ENCODE measurements at places on chromosomes 16 and 17. TPM values are rescaled to one million over a fixed set of nuclear protein-coding genes. Genes with fewer than 3 reads are reported as not detected.

DNA sequence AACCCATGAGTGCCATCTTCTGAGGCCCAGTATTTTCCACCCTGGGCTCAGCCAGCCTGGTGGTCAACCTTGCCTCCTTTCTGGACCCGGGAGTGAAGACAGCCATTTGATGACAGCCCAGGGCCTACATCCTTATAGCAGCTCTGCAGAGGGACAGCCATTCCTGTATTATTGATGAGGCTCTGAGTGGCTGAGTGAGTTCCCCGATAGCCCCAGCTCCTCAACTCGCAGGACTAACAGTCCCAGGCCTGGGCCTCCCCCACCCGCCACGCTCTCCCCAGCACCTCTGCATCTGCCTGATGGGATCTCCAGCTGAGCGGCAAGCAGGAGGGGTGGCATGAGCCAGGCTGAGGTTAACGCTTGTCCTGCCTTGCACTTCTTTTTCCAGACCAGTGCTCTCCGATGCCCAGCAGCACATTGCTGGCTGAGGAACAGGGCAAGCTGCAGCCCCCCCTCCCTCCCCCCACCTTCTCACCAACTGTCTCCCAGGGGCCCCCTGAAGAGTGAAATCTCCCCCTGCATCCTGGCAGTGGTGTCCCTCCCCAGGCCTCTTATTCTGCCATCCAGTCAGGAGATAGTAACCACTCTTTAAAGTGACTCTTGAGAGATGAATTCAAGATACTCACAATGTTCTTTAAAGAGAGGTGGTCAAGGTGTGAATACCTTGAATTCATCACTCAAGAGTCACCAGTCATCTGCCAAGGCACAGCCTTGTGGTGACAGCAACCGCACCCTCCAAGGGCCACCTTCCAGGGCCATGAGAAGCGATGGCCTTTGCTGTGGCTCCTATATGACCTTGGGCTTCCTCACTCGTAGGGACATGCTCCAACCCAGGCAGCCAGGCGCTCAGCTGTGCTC is 23.5 kb downstream of the CACNG5 start:
- DNase-seq: no peak

SBK1 gene
- not detected for total RNA-seq

EME1 gene
- total RNA-seq: 24.1 TPM

- no peak for DNase-seq
Observed at GRCh38 chr16:29662729-29663015, 375 bp upstream of the SPN start.

- DNase-seq: no peak
Observed at GRCh38 chr16:64882078-64882784, 239.6 kb downstream of the CDH11 start.

DNA sequence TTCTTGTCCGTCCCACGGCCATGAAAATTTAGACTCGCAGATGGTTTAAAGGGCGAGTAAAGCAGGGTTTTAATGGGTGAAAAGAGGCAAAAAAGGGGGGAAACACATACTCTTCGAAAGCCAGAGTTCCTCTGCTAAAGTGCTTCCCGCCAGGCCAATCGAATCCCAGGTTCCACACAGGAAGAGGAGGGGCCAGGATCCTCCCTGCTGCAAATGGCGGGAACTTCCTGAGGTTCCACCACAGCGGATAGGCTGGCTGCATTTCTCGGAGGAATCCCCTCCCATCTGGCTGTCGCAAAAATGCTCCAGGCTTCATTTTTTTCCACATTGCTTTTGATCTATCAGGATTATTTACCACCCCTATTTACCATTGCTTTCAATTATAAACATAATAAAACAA is 670.1 kb upstream of the CA10 start:
- DNase-seq: no peak

TRAF4 gene
- total RNA-seq: 51.0 TPM

PIRT gene
- not detected for total RNA-seq

GRCh38 chr17:66406701-66407644 is 104.6 kb downstream of the PRKCA start:
- no peak for DNase-seq

- DNase-seq: no peak
Observed at GRCh38 chr17:48737330-48738043, 8.9 kb upstream of the HOXB13 start.

KRTAP3-2 gene
- not detected for total RNA-seq

GCGR gene
- not detected for total RNA-seq

DNA sequence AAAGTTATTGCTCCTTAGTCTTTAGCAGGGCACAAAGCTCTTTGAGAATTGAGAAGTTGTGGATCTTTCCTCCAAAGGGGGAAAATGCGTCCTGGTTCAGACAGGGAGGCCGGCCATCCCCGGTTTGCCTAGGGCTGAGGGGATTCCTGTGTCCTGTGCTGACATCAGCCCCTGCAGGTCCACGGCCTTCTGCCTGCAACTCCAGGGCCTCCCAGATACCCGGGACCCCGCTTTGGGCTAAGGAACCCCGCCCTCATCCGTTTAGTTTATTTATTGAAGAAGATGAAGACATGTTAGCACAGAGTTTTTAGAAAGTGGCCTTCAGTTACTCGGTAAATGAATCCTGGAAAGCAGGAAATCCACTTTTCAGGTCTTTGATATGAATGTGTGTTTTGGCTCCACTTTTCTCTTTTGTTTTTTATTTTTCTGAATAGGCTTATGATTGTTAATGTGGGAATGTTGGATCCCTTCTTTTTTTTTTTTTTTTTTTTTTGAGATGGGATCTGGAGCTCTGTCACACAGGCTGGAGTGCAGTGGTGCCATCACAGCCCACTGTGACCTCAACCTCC is 65.6 kb downstream of the CRISPLD2 start:
- DNase-seq: no peak

- no peak for DNase-seq
Observed at GRCh38 chr17:35423761-35424160, 8.5 kb downstream of the SLFN12 start.

NPIPB6 gene
- total RNA-seq: not detected

HOXB1 gene
- total RNA-seq: not detected

- DNase-seq: no peak
Observed at GRCh38 chr16:22141767-22142166, 20.5 kb upstream of the SDR42E2 start.

PRDM7 gene
- total RNA-seq: not detected

TBC1D3B gene
- 0.66 TPM for total RNA-seq

DNA sequence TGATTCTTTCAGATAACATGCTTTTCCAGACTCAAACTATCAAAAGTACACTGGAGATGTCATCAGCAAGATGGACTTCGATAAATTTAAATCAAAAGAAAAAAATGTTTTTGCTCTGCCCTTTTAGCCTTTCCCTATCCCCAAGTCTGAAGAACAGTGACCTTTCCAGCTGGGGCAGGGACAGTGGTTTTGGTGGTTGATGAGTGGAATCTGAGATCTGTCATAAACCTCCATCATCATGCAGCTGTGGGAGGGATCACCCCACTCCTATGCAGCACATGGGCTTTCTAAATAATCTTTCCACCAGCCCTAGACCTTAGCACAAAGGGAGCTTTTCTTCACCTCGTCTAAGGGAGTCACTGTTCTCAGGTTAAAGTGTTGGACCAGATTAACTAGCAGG is 869.5 kb upstream of the SOX9 start:
- no peak for DNase-seq

CHST4 gene
- not detected for total RNA-seq

GRCh38 chr16:72837846-72838585 is 209.9 kb downstream of the ZFHX3 start:
- peak; percentile 50 for DNase-seq

LYRM1 gene
- 25.2 TPM for total RNA-seq

DNA sequence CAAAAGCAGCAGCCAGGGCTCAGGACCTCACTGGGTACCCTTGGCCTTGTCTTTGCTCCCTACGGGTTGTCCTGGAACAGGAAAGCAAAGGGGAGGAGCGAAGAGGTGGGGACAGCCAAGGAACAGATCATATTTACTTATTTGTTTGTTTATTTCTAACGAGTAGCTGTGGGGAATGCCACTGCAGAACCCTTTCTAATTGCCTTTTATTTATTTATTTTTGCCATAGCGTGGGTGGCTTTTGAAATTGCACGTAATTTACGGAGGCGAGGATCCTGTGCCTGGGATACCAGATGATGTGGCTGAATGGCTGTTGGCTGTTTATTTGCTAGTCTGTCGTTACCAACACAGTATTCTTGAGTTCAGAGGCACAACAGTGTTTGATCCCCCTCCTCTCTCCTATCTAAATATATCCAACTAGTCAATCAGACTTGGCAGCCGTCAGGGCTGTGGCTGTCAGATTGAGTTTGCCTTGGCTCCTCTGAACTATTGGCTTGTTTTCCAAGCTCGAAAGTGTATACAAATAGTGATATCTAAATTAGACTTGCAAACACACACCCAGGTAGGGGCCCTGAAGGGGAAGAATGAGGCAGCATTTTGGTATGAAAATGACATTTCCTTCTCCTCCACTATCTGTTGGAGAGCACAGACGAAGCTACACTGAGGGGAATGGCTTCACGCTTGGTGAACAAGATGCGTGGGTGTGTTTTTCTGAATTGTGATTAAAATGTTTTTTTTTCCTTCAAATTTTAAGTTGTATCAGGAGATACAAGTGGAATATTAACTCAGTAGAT is 110.4 kb downstream of the MSI2 start:
- peak; percentile 36 for DNase-seq

DNA sequence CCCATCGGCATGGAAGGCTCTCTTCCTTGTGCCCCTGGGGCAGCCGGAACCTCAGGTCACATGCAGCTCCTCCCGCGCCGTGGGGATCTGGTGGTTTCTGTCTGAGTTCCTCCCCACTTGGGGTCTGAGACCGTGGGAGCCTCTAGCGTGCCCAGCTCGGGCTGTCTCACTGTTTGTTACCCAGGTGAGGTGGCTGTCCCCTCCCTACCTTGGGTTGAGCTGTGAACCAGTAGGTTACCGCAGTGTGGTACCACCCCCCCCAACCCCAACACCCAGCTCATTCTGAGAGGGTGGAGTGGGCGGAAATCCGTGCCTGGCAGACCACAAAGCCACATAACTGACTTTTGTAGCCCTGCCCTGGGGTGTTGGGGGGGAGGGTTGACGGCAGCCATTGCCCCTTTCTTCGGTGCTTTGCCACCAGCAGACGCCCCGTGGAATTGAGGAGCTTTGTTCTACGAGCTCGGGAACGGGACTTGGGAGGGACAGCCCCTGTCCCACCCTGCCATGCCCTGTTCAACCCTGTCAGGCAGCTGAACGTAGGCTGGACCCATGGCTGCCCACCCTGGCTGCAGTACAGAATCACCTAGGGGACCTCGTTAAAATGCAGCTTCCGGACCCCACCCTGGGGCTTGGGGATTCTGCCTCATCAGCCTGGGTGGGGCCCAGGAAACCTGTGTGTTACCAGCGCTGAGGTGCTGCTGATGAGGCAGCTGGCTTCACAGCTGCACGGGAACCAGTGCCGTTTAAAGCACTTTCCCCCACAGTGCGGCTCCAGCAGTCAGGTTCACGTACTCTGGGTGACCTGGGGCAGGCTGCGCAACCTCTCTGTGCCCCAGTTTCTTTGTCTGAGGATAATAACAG is 18.5 kb downstream of the RAP1GAP2 start:
- DNase-seq: no peak

TMEM238L gene
- not detected for total RNA-seq
